Foreskin melanocyte (primary cell): ENCODE measurements at places on chromosomes 16 and 17.

- no peak for DNase-seq
Measured at GRCh38 chr17:75019710-75020109, 7.2 kb downstream of the MRPL58 start.

GRCh38 chr16:22183901-22184614 lies 21.8 kb downstream of the SDR42E2 start:
- no peak for DNase-seq

DNA sequence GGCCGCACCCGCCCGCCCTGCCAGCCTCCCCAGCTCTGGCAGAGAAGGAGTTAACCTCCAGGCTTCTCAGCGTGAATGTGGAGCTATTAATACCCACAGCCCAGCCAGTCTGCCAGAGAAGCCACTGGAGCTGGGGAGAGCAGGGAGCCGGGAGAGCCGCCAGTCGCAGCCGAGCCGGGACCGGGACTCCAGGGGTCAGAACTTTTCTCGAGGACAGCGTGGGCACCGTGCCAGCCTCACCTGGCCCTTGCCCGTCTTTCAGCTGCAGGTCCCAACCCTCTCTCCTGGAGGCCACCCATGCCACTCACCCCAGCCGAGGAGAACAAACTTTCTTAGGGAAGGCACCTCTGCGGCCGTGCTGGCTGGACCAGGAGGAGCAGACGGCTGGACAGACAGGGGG lies 33.8 kb upstream of the SBK1 start:
- no peak for DNase-seq

GRCh38 chr17:75404731-75405364 lies 630 bp downstream of the GRB2 start:
- no peak for DNase-seq

DNA sequence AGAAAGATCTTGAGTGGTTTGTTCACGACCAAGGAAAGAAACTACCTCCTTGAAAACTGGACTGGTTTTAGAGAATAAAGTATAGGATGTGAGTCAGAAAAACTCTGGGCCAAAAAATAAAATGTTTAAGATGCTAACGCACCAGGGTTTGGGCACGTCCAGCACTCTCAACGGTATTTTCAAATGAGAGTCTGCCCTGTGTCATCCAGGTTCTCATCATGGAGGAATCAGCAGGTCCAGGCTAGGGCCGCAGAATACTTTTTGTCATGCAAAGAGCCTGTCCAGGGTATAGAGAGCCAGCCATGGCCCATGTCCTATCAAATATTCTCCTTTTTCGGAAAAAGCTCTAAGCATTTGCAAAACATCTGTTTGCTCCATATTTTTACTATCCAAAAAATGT lies 2.4 kb downstream of the NXN start:
- no peak for DNase-seq
